ENCODE measurements at places on chromosomes 7 and 10. TPM values are rescaled to one million over a fixed set of nuclear protein-coding genes. Genes with fewer than 3 reads are reported as not detected.
A peak's percentile ranks its signal among the peaks of the same experiment; 100 is the strongest.

The TMEM213 gene
- 0.03 TPM for total RNA-seq

DNA sequence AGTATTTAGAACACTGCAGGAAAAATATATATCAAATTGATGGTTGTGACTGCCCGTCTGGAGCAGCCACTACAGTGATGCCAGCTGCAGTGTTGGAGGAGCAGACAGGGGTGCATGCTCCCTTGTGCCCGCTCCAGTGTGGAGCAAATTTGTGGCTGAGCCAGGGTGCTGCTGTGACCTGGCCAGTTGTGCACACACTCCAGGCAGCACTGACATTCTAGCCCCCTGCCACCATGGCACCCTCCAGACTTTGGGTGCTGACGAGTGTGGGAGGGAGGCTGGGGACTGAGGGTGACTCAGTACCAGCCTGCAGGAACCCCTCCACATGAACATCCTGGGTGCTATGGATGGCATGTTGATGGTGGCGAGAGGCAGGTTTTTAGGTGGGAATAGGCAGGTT, 160.0 kb upstream of the PCDH15 start:
- no peak for DNase-seq

DNA sequence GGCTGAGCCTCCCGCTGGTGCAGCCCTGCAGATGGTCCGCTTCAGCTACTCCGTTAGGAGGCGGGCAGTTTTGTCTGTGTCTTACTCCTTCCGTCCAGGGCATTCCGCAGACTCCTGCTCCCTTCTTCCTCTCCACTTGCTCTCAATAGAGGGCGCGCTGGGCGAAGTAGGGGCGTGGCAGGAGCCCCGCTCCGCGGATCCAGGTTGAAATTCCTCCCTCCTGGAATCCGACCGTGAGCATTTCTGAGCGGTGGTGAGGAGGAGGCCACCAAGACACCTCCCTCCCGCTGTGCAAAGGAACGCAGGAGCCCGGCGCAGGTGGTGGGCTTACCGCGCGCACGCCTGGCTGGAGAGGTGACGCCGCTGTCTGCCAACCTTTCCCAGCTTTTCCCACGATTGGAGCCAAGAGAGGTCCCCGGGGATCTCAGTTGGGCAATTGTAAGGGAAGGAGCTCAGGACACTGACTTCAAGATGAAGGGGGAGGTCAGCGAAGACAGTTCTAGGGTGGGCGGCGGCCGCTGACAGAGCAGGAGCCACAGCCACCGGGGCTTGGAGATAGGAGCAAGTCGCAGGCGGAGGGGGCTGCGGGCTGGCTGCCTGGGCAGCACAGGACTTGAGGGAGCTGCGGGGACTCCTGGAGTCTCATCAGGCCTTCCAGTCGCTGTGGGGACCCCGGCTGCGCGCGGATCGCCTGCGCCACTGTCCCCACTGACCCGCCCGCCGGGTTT, 1011.3 kb downstream of the XPNPEP1 start:
- peak; percentile 86 for DNase-seq

The CD36 gene
- 16.3 TPM for total RNA-seq

DNA sequence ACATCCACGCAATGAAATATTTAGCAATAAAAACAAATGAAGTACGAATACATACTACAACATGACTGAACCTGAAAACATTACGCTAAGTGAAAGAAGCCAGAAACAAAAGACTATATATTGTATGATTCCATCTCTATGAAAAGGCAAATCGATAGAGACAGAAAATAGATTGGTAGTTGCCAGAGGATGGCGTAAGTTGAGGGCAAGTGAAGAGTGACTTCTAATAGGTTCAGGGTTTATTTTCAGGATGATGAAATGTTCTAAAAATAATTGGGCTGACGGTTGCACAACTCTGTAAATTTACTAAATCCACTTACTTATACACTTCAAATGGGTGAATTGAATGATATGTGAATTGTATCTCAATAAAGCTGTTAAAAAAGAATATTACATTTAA, 39.5 kb upstream of the TECTB start:
- no peak for DNase-seq

DNA sequence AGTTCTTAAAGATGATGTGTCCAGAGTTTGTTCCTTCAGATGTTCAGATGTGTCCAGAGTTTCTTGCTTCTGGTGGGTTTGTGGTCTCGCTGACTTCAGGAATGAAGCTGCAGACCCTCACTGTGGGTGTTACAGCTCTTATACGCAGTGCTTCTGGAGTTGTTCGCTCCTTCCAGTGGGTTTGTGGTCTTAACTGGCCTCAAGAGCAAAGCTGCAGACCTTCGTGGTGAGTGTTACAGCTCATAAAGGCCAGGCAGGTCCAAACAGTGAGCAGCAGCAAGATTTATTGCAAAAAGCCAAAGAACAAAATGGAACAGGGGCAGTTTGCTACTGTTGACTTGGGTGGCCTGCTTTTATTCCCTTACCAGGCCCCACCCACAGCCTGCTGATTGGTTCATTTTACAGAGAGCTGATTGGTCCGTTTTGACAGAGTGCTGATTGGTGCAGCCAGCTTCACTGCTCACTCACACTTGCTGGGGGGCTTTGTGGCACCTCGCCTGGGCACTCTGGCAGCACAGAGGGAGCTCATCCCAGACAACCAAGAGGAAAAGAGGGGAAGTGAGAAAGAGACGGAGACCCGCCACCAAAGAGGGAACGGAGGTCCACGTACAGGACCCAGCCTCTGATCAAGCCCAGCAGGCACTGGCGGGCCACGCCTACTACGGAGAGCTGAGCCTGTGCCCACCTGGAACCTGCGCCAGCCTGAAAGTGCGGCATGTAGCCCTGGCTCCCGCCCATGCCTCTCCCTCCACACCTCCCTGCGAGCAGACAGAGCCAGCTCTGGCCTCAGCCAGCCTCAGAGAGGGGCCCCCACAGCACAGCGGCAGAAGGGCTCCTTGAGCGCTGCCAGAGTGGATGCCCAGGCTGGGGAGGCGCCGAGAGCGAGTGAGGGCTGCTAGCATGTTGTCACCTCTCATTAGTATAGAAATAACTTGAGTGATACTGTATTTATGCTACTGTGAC, 55.8 kb upstream of the SEMA3C start:
- DNase-seq: no peak

DNA sequence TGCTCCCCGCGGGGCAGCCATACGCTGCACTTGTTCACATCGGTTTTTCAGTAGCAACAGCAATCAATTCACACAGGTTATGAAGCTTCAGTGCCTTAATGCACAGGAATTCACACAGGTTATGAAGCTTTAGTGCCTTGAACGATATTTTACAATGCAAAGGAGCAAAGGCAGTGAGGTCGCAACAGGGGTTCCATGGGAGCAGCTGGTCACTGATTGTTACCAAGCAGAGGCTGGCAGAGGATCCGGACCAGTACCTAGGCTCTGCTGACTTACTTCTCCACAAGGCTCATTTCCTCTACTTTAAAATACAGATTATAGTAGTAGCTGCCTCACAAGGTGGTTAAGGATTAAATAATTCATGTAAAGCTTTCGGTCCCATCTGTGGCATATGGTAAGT, 95.2 kb upstream of the ODAD2 start:
- no peak for DNase-seq

DNA sequence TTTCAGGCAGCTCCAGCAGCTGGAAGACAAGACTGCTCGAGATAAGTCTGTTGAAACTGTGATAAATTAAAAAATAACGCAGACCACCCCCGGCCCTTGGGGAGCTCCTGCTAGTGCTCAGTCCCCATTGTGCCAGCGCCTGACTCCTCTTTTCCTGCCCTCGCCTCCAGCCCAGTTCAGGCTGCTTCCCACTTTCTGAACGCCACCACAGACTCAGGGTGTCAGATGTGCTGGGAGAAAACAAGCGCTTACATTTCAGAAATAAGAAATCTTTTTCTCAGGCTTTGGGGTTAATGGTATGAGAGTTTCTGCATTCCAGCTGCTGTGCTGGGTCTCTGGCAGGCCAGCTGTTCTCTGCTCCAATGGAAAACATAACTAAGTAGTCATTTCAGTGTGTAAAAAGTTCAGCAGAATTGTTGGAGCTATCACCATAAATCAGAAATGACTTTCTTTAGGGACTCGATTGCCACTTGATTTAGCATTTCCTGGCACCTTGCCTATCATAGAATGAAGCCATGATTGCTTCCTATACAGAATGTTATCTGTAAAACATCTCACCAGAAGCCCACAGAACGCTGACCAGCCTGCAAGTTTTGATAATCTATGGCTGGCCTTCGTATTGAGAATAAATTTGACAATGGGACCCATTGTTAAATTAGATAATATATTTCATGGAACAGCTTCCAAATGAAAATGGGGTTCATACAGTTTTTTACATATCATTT, 257.0 kb upstream of the ZNF32 start:
- DNase-seq: no peak

GRCh38 chr7:71144963-71145362, 13.0 kb downstream of the GALNT17 start:
- DNase-seq: peak; percentile 16

The SH2D4B gene
- total RNA-seq: not detected

The TCF7L2 gene
- total RNA-seq: 14.8 TPM

The STN1 gene
- total RNA-seq: 26.8 TPM

The LRRD1 gene
- 0.08 TPM for total RNA-seq

DNA sequence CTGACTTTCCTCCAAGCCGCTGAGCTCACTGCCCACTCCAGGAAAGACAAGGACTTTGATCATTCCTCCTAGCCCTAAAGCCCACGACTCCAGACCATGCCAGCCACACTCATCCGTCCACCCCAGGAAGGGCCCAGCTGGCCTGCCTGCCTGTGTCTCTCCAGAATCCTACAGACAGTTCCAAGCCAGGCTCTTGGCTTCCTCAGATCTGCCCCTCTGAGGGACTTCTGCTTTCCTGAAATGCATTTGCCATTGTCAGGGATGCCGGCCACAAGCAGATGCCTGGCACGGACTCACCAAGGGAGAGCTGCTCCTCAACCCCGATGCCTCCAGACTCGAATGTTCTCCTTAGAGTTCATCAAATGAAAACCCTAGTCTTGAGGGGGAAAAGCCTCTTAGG, 155.8 kb downstream of the OAT start:
- no peak for DNase-seq

- peak; percentile 65 for DNase-seq
These were observed 57.3 kb downstream of the MAPK8 start for GRCh38 chr10:48363617-48364355.

GRCh38 chr10:93913706-93914105, 19.9 kb downstream of the SLC35G1 start:
- DNase-seq: no peak

- DNase-seq: no peak
These were observed 65.3 kb upstream of the SLF2 start for GRCh38 chr10:100847440-100847839.

DNA sequence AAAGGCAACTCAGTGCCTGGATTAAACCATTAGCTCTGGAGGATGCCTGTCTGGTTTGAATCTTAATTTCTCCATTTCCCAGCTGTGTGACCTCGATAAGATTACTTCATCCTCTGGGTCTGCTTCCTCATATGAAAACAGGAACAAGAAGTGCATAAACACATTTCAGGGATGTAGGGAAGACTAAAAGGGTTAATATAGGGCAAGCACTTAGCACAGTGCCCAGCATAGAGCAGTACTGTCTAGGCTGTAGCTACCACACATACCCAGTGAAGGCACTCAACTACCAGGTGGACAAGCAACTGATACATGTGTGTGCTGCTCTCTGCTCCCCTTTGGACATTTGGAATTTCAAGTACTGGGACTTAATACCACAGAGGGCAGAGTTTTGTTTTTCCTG, 85.4 kb downstream of the KCNMA1 start:
- no peak for DNase-seq

The NKX2-3 gene
- 0.24 TPM for total RNA-seq

DNA sequence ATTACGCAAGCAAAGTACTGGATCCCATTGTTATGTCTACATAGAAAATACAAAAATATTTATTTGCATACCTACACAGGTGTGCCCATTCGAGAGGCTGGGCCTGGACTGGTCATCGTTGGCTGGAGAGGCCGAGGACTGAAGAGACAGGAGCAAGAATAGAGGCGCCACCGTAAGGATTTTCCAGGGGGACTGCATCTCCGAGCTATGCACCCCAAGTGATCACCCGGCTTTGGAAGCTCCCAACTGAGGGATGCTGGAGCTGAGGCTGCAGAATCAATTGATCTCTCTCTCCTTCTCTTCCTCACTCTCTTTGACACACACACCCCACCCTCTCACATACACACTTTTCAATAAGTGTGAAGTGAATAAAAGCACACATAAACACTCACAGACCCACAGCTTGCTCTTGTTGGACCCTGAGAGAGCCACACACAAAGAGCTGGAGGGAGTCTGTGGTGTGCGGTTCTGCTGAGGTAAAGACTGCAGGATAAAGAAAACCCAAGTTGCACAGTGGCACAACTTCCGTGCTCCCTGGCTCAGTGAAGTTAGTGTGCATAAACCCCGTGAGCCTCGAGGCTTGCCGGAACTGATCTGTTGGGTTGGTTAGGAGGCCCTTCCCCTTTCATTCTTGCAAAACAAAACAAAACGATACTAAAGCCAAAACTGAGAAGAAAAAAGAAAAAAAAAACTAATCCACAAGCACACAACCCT, at the start of gene AOAH:
AOAH (minus strand) TSS at position 544 of the 714 bp plus-strand sequence; CDS start at position 198, 346 bp downstream.
- DNase-seq: no peak

GRCh38 chr10:30832749-30833627, 198.7 kb downstream of the ZNF438 start:
- DNase-seq: no peak

The PRKG1 gene
- total RNA-seq: 8.1 TPM

- no peak for DNase-seq
These were observed 1182.8 kb downstream of the SORCS1 start for GRCh38 chr10:105981679-105982078.

Measured in hepatocyte (in vitro differentiated cells).